ENCODE measurements at places on chromosomes 6 and 20. TPM values are rescaled to one million over a fixed set of nuclear protein-coding genes. Genes with fewer than 3 reads are reported as not detected.

Gene DDRGK1
- 170 TPM for total RNA-seq

Gene KCNB1
- total RNA-seq, result 133 TPM

Gene HLA-C
- total RNA-seq, result 82.1 TPM

Gene SLC22A2
- total RNA-seq, result not detected

Gene FBXO5
- total RNA-seq, result 2.2 TPM

Gene BPIFB2
- not detected for total RNA-seq

Gene SCUBE3
- total RNA-seq, result 1.0 TPM

Gene DNMT3B
- 1.2 TPM for total RNA-seq

Gene COL21A1
- total RNA-seq, result 9.1 TPM

Gene IRF4
- total RNA-seq, result 1.9 TPM

DNA sequence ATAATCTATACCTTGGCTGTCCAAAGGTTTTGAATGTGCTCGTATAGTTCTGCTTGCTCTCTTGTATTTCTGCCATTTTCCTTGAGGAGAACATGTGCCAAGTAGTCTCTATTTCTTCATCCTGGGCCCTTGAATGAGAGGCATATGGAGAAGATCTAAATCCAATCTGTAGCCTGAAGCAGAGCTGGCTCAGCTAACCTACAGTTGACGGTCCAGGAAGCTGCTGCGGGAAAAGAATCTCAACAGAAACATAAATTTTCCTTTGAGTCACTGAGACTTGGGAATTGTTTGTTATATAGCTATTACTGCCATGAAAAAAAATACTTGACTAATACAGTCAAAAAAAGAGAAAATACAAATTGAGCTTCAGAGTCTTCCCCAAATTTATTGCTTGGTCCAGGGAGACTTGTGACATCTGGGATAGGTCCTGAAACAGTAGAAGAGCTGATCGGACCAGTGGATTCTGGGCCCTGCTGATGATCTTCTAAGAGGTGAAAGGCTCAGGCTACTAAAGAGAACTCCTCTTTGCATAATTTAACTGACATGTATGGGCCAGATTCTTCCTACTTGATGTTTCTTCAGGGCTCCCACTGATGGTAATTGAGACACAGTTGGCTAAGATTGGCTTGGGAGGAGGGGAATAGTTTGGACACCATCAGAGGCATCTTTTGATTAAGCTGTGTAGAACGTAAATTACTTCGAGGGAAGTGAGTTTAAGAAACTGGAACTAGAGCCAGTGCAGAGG lies 29.9 kb upstream of the PLCB4 start:
- DNase-seq, result no peak

DNA sequence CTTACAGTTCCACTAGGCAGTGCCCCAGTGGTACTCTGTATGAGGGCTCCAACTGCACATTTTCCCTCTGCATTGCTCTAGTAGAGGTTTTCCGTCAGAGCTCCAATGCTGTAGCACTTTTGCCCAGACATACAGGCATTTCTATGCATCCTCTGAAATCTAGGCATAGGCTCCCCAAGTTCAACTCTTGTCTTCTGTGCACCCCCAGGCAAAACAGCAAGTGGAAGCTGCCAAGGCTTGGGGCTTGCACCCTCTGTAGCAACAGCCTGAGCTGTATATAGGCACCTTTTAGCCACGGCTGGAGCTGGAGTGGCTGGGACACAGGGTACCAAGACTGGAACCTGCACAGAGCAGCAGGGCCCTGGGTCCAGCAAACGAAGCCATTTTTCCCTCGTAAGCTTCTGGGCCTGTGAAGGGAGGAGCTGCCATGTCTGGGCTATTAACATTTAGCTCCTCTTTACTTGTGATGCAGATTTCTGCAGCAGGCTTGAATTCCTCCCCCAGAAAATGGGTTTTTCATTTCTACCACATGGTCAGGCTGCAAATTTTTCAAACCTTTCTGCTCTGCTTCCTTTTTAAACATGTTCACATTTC lies 596.2 kb upstream of the ADGRB3 start:
- no peak for DNase-seq

- peak; percentile 59 for DNase-seq
These were observed 1.7 kb downstream of the CABLES2 start for GRCh38 chr20:62405108-62405980.

DNA sequence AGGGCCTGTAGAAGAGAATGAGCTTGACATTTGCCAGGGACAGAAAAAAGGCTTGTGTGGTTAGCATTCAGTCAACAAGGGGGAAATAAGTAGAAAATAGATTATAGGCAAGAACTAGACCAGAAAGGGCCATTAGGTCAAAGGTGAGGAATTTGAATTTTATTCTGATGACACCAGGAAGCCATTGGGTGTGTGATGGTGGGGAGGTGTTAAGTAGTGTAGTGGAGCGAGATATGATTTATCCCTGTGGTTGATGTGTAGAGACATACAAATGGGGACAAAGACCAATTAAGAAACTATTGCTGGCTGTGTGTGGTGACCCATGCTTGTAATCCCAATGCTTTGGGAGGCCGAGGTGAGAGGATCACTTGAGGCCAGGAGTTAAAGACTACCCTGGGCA lies 11.0 kb downstream of the DSTN start:
- no peak for DNase-seq

- no peak for DNase-seq
These were observed 128.3 kb upstream of the TBX18 start for GRCh38 chr6:84892671-84893070.

GRCh38 chr6:87250019-87250418 lies 72.4 kb upstream of the SMIM8 start:
- DNase-seq, result no peak

GRCh38 chr6:112478036-112478435 lies 130.9 kb downstream of the RFPL4B start:
- DNase-seq, result no peak

DNA sequence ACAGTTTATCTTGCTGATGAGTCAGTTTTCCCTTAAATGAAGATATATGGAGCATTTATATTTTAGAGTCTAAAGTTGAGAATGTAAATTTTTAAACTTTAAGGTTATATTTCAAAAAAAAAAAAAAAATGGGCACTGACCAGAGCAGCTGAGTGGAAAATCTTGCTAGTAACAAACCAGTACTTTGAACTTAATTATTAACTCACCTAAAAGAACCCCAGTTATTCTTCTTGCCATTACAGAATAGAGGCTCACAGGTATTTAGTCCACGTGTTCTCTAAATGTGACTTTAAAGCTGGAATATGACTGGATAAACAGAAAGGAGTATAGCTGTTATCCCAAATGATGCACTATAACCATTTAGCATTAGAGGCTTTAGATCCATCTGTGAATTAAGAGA lies 178.4 kb downstream of the COL9A1 start:
- DNase-seq, result no peak

GRCh38 chr6:130547723-130548122 lies 181.9 kb downstream of the TMEM200A start:
- no peak for DNase-seq

GRCh38 chr6:35392773-35393672 lies 50.7 kb downstream of the PPARD start:
- no peak for DNase-seq

- DNase-seq, result no peak
These were observed 9.3 kb upstream of the OGFRL1 start for GRCh38 chr6:71279321-71279720.

DNA sequence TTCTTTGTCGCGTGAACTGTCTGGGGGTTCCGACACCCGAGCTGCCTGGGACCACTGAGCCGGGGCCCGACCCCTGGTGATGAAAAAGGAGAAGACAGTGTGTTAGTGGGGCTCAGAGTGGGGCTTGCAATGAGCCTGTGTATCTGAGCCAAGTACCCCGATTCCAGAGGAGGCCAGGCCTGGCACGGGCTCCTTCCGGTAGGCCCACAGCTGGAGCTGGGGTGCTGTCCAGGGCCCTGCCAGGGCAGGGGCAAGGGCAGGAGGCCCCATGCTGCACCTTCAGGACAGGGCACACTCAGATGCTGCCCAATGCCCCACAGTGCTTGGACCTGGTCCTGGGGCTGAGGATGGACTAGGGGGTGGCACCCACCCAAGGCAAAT lies 89.4 kb downstream of the TAF4 start:
- DNase-seq, result no peak

GRCh38 chr20:32582659-32583580 lies 2.2 kb downstream of the NOL4L start:
- DNase-seq, result no peak

DNA sequence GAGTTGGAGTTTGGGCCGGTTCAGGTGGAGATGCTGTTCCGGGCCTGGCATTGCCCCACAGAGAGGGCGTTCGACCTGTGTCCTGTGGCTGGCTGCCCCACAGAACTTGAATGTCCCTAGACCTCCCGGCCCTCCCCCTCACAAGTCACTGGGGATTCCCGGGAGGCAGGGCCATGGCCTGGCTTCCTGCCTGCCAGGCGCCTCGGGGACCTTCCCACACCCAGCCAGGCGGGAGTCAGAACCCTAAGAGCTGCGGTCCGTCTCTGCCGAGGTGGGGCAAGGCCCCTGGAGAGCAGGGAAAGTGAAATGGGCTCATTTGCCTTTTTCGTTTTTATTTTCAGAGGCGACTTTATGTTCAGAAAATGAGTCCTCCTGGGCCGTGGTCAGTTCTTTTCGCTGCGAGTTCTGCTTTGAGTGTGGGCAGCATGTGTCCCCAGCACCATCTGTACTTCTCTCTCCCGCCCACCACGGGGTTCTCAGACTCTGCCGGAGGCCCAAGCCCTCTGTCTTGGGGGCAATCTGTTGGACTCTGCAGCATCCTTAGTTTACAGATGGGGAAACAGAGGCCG lies 8.5 kb downstream of the RBM38 start:
- no peak for DNase-seq

DNA sequence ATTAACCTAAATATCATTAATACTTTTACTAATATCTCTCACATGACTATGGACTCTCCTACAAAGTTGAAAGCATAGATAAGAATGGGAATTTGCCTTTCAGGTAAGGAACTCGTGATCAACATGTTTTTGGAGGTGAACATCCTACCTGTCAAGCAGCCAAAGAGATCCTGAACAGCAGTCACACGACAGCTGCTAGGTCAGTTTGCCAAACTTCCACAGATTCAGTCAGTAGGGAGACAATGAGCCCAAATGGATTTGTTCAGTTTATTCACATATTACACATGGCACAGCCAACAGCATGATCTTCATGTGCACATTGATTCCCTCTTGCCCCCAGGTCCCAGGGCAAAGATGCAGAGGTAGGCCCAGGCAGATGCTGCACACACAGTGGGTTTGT lies 86.1 kb upstream of the LOC128125822 start:
- DNase-seq, result no peak

- DNase-seq, result no peak
These were observed 15.3 kb downstream of the NTSR1 start for GRCh38 chr20:62723768-62724450.

GRCh38 chr20:31667315-31668285 lies 29.9 kb downstream of the COX4I2 start:
- no peak for DNase-seq

- DNase-seq, result no peak
These were observed 380.0 kb upstream of the MARCKS start for GRCh38 chr6:113476937-113477839.

- no peak for DNase-seq
These were observed 122.5 kb downstream of the MTHFD1L start for GRCh38 chr6:150987855-150988464.

DNA sequence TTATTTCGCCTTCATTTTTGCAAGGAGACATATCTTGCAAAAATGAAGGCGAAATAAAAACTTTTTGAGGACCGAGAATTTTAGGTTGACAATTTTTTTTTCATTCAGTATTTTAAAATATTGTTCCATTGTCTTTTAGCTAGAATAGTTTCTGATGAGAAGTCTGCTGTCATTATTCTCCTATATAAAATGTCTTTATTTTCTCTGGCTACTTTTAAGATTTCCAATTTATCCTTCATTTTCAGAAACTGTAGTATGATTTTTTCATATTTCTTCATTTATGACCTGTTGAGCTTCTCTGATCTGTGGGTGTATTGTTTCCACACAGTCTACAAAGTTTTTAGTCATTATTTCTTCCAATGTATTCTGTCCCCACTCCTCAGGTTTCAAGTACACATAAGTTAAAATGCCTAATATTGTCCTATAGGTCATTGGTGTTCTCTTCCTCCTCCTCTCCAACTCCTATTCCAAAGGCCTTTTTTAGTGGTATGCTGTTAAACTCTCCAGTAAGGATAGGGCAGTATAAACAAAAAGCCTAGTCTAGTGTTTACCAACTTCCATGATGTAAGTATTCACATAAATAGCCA lies 15.7 kb downstream of the AHI1 start:
- DNase-seq, result no peak

- DNase-seq, result no peak
These were observed 79.5 kb upstream of the OLIG3 start for GRCh38 chr6:137573739-137574138.

GRCh38 chr20:62748311-62748710 lies 39.7 kb downstream of the NTSR1 start:
- no peak for DNase-seq

GRCh38 chr6:106102034-106102433 lies 15.9 kb downstream of the PRDM1 start:
- no peak for DNase-seq

DNA sequence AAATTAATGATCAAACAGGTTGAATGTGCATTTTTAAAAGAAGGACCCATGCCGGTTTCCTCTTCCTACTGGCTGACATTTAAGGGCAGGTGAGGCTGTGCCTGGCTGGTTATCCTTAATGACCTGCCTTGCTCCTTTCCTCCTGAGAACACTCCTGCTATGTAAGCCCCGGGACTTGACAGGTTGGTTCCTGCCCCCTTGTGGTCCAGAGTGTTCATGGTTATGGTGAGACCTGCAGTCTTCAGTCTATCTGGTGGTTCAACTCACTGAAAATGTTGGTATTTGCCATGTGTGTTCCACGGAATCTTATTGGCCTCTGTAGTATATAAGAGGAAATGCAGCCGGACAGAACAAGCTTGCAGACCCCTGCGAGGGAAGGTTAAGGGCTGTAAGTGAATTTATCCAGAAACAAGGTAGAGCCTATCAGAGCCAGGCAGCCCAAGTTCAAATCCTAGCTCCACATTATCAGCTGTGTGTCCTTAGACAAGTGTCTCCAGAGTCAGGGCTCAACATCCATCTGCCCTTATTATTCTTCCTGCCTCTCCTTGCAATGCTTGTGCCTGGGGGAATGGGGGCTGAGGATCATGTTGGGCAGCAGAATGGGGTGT lies 5.2 kb upstream of the BPIFA3 start:
- peak; percentile 43 for DNase-seq

DNA sequence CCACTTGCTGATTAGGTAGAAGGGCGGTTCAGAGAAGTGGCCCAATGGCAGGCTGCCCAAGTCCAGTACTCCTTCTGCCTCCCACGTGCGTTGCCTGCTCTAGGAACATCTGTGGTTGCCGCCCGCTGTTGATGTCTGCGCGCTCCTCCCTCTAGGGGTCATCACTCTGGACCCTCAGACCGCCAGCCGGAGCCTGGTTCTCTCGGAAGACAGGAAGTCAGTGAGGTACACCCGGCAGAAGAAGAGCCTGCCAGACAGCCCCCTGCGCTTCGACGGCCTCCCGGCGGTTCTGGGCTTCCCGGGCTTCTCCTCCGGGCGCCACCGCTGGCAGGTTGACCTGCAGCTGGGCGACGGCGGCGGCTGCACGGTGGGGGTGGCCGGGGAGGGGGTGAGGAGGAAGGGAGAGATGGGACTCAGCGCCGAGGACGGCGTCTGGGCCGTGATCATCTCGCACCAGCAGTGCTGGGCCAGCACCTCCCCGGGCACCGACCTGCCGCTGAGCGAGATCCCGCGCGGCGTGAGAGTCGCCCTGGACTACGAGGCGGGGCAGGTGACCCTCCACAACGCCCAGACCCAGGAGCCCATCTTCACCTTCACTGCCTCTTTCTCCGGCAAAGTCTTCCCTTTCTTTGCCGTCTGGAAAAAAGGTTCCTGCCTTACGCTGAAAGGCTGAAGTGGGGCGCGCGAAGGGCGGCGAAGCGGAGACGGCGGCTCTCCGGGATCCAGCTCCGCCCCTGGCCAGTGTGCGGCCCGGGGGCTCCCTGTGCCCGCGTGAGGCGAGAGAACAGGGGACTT lies 8.5 kb downstream of the TRIM15 start:
- DNase-seq, result no peak
